ENCODE measurements at places on chromosomes 12 and 14.
A peak's percentile ranks its signal among the peaks of the same experiment; 100 is the strongest.

- no peak for DNase-seq
These were observed 615.5 kb downstream of the SOX5 start for GRCh38 chr12:23333938-23334337.

DNA sequence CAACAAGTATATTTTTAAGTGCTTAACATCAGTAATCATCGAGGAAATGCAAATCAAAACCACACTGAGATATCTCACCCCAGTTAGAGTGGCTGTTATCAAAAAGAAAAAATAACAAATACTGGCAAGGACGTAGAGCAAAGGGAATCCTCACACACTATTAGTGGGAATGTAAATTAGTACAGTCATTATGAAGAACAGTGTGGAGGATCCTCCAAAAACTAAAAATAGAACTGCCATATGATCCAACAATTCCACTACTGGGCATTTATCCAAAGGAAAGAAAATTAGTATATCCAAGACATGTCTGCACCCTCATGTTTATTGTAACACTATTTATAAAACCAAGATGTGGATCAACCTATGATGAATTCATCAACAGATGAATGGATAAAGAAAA, 149.0 kb upstream of the PWP1 start:
- peak; percentile 57 for DNase-seq

DNA sequence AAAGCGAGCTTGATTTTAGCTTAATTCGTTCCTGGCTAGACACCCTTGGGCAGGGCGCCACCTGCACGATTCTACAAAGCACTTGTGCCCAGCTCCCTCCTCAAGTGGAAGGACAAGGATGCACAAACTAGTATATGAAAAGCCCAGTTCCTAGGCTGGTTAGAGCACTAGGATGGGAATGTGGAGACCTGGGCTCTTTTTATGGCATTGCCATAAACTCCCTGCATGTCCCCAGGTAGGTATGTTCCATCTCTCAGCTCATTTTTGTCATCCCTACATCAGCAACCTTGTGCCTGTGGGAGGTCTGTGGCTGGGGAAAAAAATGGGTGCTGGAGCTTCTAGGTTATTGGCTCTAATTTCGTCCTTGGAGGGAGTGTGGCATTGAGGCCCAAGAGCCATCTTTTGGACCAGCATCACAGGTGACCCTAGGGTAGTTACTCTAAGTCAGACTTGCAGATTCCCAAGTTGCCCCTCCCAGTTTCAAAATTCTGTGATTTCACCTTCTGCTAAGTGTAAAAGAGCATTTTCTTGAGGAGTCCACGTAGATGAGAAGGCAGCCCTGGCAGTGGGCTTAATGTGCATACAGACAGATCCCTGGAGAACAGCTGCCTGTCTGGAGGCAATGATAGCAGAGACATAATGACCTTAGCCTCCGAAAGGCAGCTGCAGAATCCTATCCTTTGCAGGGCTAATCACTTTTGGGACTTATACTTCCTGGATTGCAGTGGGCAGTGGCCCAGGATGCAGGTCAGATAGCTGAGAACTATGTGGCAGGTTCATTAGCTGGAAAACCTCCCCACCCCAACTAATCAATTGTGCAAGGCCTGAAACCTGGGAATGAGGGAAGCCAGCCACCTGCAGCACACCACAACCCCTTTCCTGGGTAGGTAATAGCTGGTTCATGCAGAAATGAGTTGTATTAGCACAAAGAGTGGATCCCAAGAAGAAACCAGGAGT, 47.6 kb upstream of the BDKRB2 start:
- no peak for DNase-seq

GRCh38 chr12:1147821-1148220, 156.8 kb downstream of the ERC1 start:
- no peak for DNase-seq

DNA sequence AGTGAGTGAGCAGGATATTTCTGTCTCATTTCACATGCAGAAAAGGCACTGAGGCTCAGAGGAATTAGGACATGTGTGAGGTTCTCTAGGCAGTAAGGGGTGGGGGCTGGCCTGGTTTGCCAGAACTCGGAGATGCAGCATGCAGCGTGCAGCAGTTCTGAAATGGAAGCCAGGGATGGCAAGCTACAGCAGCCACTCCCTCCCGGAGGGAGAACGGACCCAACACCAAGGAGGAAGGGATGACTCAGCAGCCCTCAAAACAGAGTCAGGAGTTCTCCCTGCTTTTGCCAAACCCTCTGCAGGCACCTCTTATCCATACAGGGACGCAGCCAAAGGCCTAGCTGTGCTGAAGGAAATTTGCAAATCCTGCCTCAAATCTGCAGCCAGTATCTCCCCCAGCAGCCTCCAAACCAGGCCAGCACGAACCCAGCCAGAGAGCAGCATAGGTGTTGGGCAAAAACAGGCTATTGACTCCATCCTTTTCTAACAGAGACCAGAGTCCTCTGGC, 10.3 kb upstream of the SERPINA3 start:
- peak; percentile 95 for DNase-seq

DNA sequence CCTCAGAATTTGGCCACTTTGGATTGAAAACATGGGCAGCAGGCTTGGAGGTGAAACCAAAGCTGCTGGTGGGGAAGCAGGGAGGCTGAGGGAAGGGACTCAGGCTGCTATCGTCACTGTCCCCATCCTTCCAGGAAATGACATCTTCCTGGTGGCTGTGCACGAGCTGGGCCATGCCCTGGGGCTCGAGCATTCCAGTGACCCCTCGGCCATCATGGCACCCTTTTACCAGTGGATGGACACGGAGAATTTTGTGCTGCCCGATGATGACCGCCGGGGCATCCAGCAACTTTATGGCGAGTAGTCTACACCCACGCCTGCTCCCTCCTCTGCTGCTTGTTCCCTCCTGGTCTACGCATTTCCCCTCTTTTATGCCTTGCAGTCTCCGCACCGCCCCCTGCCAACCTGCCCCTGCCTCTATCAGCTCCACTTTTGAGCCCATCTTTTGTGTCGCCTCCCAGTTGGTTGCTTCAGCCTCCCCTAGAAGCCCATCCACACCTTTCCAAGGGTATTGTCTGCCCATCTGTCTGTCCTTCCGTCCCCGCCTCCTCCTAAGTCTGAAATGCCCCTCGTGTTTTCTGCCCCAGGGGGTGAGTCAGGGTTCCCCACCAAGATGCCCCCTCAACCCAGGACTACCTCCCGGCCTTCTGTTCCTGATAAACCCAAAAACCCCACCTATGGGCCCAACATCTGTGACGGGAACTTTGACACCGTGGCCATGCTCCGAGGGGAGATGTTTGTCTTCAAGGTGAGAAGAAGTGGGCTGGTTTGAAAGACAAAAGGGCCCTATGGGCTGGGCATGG, 6.9 kb downstream of the MMP14 start:
- no peak for DNase-seq

DNA sequence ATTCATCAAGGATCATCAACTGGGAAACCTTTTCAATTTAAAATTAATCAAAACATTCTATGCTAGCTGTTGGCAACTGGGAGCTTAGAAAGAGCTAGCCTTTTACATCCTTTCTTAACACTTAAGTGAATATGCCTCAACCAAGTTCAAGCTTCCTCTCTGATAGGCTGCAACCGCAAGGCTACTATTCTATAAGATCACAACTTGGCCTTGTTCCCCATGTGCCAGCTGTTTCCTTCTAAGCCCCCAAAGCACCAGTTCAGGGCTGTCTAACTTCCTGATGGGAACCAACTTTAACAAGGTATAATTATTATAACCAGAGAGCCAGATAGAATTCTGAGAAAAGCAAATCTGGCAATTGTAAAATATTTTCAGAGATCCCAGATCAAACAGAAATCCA, 37.0 kb downstream of the KCNC2 start:
- no peak for DNase-seq

- no peak for DNase-seq
These were observed 4.5 kb upstream of the HECTD4 start for GRCh38 chr12:112386726-112387125.

DNA sequence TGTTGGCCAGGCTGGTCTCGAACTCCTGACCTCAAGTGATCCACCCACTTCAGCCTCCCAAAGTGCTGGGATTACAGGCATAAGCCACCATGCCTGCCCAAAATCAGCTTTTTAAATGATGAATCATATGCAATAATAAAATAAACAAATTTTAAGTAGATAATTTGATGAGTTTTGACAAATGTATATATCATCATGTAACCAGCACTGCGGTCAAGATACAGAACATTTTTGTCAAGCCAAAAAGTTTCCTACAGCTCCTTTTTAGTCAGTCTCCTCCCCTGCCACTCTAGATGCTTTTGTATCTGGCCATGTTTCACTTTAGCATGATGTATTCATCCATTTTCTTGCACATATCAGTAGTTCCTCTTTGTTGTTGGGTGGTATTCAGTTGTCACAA, 17.2 kb downstream of the FRMD6 start:
- DNase-seq, result no peak

DNA sequence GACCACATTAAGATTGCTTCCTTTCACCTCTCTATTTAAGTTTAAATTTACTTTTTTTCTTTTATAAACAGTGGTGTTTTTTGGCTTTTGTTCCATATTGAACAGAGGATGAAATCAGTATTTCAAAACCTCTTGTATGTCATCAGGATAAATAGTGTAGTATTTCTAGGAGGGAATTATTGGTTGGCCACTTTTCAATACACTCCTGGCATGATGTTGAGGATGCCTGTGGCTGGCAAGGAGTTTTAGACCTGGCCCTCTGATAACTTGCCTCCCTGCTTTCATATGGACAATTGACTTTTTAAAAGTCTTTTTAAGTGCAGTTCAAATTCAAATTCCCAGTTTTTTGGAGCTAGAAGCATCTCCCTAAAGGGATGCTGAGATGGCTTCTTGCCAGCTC, 9.8 kb downstream of the TMTC2 start:
- no peak for DNase-seq

DNA sequence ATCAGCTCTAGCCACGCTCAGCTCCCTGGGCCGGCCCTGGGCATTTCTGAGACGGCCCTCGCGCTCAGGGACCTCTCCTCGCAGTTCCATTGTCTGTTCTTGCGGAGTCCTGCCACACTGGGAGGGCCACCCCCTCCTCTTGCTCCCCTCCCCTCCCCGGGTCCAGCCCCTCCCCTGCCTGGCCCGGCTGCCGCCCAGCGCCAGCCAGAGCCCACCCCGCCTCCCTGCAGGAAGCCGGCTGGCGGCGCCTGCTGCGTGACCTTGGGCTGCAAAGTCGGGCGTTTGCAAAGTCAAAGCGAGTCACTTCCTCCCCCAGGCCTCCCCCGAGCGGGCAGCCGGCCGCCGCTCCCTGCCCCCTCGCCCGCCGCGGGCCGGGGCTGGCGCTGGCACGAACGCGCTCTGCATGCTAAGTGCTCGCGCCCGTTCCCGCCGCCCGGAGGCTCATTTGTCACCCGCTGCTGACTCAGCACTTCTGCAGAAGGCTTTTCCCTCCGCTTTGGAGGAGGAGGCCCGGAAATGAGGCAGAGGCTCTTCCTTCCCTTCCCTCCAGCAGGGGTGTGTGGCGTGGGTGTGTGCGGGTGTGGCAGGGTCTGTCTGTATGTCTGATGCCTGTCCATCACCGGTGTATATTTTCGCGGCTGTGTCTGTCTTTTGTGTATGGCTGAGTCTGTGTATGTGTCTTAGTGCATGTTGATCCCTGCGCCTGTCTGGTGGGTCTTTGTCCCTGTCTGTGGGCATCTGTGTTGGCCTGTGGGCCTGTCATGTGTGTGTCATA, 72.0 kb downstream of the IRF2BPL start:
- peak; percentile 88 for DNase-seq

- DNase-seq, result peak; percentile 93
These were observed 10.9 kb downstream of the DCP1B start for GRCh38 chr12:1993341-1993740.

DNA sequence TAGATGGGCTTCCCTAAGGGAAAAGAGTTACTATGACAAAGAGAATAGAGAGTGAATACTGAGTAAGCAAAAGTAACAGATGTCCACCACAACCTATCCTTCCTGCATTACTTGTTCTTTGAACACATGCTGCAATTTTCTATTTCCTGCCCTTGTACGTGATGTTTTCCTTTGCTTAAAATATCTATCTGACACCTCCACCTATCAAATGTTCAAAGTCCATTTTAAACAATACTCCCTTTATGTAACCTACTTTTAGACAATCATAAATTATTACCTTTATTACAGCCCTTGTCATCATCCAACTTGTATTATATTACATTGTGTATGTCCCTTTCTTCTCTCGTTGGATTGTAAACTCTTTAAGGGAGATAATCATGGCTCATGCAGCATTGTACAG, 147.2 kb upstream of the DYRK2 start:
- no peak for DNase-seq

GRCh38 chr12:55651299-55651683, 14.6 kb downstream of the OR10P1 start:
- DNase-seq, result no peak

GRCh38 chr12:7242176-7243101, 53.0 kb downstream of the PEX5 start:
- DNase-seq, result no peak

GRCh38 chr12:31234053-31234840, 91.7 kb downstream of the SINHCAF start:
- no peak for DNase-seq

GRCh38 chr12:44114906-44115305, 279.0 kb downstream of the TMEM117 start:
- DNase-seq, result no peak

DNA sequence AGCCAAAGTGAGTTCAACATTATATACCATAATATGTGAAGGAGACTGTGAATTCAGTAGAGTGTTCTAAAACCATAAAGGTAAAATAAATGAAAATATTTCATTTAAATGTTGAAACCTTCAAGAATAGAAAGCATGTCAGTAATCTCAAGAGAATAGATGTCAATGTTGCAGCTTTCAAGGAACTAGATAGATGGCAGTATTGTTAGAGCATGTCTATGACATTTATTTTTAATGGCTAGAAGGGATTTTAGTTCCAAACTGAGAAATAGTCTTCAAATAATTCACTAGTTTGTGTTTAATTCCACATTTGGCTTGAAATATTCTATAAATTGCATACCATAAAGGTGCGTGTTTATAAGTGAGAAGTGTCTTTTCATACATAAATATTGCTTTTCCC, 326.5 kb downstream of the FLRT2 start:
- no peak for DNase-seq

DNA sequence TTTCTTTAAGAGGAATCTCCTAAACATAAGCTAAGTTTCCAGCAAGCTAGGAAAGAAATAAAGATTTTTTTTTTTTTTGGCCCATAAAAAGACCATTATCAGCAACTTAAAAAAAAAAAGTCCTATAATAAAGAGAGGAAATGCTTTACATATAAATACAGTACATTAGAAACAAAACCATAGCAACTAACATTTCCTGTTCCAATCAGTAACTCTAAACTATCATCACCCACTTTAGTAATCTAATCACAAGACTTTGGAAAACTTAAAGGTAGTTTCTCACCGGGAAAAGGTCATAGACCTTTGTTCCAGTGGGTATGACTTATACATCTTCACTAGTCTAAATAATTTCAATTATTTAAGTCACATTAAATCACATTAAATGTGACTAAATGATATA, 11.1 kb downstream of the SPTSSA start:
- DNase-seq, result no peak
